ENCODE measurements at places on chromosomes 4 and X.

GRCh38 chr4:89425023-89425422 is 117.4 kb upstream of the GPRIN3 start:
- DNase-seq = no peak

GRCh38 chr4:152351080-152351479 is 184.8 kb downstream of the FBXW7 start:
- DNase-seq = no peak

DNA sequence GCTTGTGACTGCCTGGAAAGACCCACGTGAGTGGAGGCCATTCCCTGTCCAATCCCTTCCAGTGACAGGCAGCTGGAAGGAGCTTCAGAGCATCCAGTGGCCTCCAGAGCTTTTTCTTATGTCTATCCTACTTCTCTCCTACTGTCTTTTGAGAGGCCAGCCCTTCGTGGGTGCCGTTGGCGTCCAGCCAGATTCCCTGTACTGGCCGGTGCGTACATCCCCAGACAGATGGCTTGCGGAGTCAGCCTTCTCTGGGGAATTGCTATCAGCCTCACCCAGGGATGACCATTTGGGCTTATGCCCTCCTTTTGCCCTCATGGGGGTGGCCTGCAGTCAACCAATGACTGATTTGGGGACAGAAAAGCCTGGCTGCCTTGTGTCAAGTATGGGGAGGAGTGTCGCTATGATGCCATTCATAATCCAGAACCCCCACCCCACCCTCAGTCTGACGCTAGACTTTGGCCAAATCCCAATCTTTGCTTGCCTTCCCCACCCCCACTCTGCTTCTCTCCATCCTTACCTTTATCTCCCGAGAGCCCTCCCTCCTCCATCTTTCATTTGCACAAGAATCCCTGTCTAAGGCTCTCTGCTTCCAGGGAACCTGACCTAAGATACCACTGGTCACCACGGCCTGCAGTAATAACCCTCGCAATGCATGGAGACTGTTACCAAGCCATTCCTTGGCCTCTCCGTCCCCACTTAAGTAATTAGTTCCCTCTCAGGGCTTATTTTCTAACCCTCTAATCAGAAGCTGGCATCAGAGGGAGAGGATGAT is 150.3 kb upstream of the BCOR start:
- no peak for DNase-seq

GRCh38 chr4:118968005-118968404 is 79.4 kb downstream of the SYNPO2 start:
- no peak for DNase-seq

DNA sequence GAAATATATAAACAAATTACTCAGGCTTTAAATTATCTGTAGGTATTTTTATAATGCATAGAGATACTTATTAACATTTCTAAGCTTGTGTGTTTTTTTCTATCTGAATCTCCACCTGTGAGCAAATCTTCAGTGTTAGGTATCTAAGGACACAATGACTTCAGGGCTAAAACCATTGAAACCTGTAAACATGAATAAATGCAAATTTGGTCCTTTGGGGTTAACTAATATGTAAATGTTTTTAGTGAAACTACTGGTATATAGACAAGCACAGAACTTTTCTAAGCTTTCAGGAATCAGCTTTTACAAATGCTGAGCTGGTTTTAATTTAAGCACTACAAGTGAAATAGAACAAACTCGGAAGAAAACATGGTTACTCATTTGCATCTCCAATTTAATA is 147.9 kb downstream of the FBXO8 start:
- no peak for DNase-seq
